Glutamatergic neuron (in vitro differentiated cells): ENCODE measurements at places on chromosomes 13 and 19.

DNA sequence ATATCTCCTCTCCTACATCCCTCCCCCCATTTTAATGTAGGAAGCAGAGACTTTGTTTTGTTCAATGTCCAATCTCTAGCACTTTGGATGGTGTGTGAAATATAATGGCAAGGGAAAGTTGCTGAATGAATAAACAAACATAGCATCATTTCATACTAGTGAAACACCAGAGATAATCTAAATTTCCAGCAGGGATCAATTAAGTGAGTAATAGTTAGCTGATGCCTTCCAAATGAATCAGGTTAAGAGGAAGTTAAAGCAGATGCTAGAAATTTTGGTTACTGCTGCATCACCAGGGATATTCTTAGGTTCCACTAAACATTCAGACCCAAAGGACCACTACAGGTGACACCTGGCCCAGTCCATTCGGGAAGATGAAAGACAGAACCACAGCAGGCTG is 8.1 kb downstream of the MRPS31 start:
- H3K4me3 ChIP-seq: no peak overlapping the region
- H3K4me1 ChIP-seq: no peaks in the 10 kb centered on the region
- no peaks in the 10 kb centered on the region for H3K36me3 ChIP-seq
- no peak overlapping the region for H3K27ac ChIP-seq

- H3K27ac ChIP-seq: no peak overlapping the region
- no peaks in the 10 kb centered on the region for H3K27me3 ChIP-seq
- DNase-seq: no peak
Observed at GRCh38 chr13:23541221-23541824, 28.9 kb upstream of the TNFRSF19 start.

DNA sequence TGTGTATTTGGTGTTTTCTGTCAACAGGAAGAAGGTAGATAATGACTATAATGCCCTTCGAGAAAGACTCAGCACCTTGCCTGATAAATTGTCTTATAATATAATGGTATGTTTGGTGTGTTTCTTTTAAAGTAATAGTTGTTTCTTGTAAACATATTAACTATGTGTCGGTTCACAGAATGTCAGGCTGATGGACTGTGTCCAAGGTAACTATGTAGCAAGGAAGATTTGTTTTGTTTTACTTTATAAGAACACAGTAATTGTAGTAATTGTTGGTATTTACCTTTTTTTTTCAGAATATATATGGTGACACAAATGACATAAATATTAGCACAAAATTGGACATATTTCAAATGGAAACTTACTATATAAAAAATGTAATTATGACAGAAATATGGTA is 43.2 kb downstream of the URI1 start:
- H3K36me3 ChIP-seq: no peaks in the 10 kb centered on the region
- peaks cover 3% of the 10 kb centered on the region for H3K4me1 ChIP-seq
- H3K4me3 ChIP-seq: no peak overlapping the region
- H3K27ac ChIP-seq: no peak overlapping the region

GRCh38 chr13:45368571-45368970 is 27.6 kb upstream of the TPT1 start:
- H3K4me1 ChIP-seq: peaks cover 23% of the 10 kb centered on the region
- no peak overlapping the region for H3K4me3 ChIP-seq
- no peak overlapping the region for H3K27ac ChIP-seq
- peaks cover 8% of the 10 kb centered on the region for H3K36me3 ChIP-seq
- peaks cover 11% of the 10 kb centered on the region for H3K27me3 ChIP-seq

GRCh38 chr13:41678249-41678648 is 220.9 kb downstream of the RGCC start:
- DNase-seq: no peak
- H3K27ac ChIP-seq: no peak overlapping the region
- H3K4me3 ChIP-seq: no peak overlapping the region
- H3K27me3 ChIP-seq: no peaks in the 10 kb centered on the region
- no peaks in the 10 kb centered on the region for H3K36me3 ChIP-seq

DNA sequence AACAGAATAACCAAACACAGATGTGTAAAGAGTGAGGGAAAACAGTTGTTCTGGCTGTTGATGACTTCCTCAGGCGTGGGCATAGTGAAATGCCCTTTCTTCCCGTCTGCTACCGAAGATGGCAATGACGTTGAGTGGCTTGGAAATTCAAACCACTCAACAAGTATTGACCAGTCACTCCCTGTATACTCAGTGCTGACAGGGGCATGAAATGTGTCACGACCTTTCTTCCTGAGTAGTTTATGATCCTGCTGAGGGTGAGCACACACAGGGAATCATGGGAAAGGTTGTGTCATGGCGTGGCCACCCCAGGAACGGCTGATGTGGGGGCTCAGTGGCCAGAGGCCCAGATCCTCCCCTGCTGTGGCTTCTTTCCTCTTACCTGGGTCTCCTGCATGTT is 87.8 kb upstream of the C1QTNF9B start:
- peak overlapping the region; percentile 76 for H3K4me3 ChIP-seq
- peak overlapping the region; percentile 88 for H3K27ac ChIP-seq
- H3K36me3 ChIP-seq: no peaks in the 10 kb centered on the region
- peaks cover 1% of the 10 kb centered on the region for H3K27me3 ChIP-seq

- no peak for DNase-seq
- no peaks in the 10 kb centered on the region for H3K27me3 ChIP-seq
- no peaks in the 10 kb centered on the region for H3K4me1 ChIP-seq
- H3K27ac ChIP-seq: no peak overlapping the region
- no peak overlapping the region for H3K4me3 ChIP-seq
Observed at GRCh38 chr13:105783261-105783660, 752.2 kb downstream of the EFNB2 start.

DNA sequence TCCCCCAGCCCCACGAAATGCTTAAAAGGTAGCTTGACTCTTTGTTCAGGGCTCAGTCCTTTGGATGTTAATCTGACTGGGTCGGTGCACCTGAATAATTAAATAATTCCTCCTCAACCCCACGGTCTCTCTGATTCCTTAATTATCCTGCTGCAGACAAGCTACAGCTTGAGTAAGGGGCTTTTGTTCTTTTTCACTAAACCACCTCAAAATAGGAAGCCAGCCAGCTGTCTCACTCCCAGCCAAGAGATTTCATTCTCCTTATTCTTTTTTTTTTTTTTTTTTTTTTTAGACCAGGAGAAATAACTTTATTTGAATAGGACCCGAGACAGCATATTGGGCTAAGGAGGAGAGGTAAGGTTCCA is 7.9 kb upstream of the FCGBP start:
- H3K27me3 ChIP-seq: no peaks in the 10 kb centered on the region
- no peaks in the 10 kb centered on the region for H3K4me1 ChIP-seq
- DNase-seq: no peak
- no peak overlapping the region for H3K27ac ChIP-seq

- no peak for DNase-seq
- no peaks in the 10 kb centered on the region for H3K27me3 ChIP-seq
- no peaks in the 10 kb centered on the region for H3K36me3 ChIP-seq
Observed at GRCh38 chr13:50106559-50106958, 91.3 kb downstream of the KCNRG start.

DNA sequence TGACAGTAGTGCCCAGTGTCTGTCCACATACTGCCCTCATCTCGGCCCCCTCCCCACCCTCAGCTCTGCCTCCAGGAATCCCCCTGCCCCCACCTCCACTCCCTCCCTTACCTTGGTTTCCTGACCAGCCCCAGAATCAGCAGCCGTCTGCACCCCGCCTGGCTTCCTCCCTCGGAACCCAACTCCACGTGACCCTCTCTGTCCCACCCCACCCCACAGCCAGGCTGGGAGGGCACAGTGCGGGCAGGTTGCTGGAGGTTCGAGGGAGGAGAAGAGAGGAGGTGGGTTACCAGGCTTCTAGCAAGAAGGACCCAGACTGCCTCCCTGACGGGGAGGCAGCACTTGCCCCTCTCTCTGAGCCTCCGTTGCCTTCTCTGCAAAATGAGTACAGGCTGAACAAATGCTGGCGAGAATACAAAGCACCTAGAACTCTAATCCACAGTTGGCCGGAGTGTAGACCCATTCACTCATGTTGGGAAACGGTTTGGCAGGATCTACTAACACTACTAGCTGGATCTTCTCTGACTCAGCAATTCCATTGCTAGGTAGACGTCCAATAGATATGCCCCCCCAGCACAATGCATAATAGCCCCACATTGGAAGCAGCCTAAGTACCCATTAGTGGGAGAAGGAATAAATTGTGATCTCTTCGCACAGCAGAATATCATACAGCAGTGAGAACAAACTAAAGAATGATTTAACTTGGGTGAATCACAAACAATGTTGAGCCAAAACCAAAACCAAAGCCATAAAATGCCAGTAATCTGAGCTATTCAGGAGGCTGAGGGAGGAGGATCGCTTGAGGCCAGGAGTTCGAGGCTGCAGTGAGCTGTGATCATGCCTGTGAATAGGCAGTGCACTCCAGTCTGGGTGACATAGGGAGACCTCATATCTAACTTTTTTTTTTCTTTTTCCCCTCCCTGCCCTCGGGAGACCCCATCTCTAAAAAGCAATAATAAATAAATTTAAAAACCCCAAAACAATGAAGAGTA is at the start of gene RASAL3:
Gene RASAL3, minus strand, starts transcription at position 151 of the 992 bp plus-strand sequence. CDS start 186 bp downstream, outside the sequence.
- H3K4me3 ChIP-seq: no peak within 1 kb of the TSS
- no peaks in the 10 kb centered on the region for H3K4me1 ChIP-seq
- H3K27me3 ChIP-seq: peaks cover 29% of the 10 kb centered on the region
- H3K27ac ChIP-seq: no peak within 1 kb of the TSS
- DNase-seq: no peak

- DNase-seq: peak; percentile 71
- peaks cover 20% of the 10 kb centered on the region for H3K4me1 ChIP-seq
- H3K27me3 ChIP-seq: peaks cover 14% of the 10 kb centered on the region
- H3K27ac ChIP-seq: peak overlapping the region; percentile 97
- H3K4me3 ChIP-seq: peak overlapping the region; percentile 98
- no peaks in the 10 kb centered on the region for H3K36me3 ChIP-seq
Observed at GRCh38 chr19:4007836-4008539, 452 bp downstream of the PIAS4 start.

DNA sequence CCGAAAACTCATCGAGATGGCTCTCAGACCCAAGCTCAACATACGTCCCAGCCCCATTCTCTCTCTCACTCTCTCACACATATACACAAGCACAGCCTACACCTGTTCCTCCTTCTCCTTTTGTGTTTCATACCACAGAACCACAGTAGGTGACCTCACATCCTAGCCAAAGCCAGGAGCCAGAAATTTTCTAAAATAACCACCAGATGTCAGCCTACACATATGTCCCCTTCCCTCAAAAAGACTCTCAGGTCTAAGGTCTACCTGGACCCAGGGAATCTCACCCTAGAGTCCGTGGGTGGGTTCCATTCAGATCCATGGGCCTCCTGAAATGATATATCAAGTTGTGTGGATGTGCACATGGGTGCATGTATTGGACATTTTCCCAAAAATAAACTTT is 104.2 kb upstream of the IPO5 start:
- H3K27ac ChIP-seq: no peak overlapping the region
- DNase-seq: no peak
- no peaks in the 10 kb centered on the region for H3K4me1 ChIP-seq
- H3K4me3 ChIP-seq: no peak overlapping the region
- H3K27me3 ChIP-seq: no peaks in the 10 kb centered on the region
- no peaks in the 10 kb centered on the region for H3K36me3 ChIP-seq
